ENCODE measurements at places on chromosomes 3 and 15.

GRCh38 chr15:56759450-56759845 is 26.1 kb upstream of the ZNF280D start:
- DNase-seq: no peak

DNA sequence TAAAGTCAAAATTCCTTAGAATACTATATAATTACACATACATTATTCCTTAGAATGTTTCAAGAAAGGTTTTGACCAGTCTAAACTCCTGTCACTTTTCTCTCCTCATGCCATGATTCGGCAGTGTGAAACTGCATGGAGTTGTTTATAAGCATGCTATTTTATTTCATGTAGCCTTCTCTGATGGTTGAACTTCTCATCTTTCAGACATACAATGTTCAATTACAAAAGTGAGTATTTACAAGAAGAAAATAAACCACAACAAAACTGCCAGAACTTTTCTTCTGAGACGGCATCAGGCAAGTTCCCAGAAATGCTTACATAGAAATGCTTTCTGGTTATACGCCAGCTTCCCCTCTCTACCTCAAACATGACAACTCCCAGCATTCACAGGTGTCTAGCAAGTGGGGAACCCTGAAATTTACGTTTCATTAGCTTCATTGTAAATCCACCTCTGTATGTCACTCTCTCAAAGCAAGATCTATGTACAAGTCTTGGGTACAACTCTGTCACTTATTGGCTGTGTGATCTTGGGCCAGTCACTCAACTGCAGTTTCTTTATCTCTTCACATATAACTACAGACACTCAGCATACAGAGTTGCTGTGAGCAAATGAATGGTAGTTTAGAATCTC is 42.7 kb downstream of the HDGFL3 start:
- no peak for DNase-seq

DNA sequence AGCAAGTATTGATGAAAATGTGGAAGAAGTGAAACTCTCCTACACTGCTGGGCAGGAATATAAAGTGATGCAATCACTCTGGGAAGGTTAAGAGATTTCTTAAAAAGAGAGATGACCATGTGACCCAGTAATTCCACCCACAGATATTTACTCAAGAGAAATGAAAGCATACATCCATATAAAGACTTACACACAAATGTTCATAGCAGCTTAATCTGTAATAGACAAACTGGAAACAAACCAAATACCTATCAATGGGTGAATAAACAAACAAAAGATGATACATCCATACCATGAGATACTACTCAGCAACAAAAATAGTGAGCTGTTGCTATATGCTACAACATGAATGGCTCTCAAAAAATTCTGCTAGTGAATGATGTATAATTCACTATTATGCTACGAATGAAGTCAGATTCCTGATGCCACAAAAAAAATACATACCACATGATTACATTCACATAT is 463.3 kb downstream of the MAGI1 start:
- no peak for DNase-seq

DNA sequence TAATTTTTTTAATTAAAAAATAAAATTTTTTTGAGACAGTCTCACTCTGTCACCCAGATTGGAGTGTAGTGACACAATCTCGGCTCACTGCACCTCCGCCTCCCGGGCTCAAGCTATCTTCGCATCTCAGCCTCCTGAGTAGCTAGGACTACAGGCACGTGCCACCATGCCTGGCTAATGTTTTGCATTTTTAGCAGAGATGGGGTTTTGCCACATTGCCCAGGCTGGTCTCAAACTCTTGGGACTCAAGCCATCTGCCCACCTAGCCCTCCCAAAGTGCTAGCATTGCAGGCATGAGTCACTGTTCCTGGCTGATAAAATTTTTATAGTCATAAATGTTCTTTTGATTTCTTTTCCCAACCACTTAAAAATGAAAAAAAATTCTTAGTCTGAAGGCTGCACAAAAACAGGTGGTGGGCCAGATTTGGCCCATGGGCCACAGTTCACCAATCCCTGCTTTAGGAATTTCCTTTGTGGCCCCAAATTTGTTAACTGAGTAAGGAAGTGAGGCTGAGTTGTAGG is 9.2 kb downstream of the UBA5 start:
- no peak for DNase-seq

DNA sequence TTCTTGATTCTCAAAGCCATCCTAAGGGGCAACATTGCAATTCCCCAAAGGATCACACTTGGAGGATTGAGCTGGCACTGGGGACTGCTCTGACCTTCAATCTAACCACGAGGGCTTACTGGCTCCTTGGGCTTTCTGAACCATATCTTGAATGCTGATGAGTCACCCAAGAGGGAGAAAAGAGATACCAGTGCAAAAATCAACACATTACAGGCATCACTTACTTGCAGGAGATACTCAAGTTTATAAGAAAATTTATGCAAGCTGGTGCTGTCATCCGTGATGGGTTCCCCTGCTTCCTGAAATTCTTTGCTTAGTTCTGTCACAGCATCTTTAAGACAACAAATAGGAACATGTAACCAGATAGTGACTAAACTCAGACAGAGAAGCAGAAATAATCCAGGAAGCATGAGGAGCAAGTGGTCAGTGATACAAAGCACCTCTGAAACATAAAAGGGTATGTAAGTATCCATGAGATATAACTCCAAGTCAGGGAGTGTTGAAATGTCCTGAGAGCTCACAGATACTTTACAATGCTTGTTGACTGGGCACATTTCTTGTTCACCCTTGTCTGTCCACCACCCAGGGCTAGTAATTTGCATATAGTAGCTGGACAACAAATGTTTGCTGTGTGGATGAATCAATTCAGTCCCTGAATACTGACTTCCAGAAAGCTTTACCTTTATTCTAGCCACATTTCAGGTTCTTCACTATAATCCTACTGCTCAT is 14.1 kb downstream of the FYCO1 start:
- no peak for DNase-seq

DNA sequence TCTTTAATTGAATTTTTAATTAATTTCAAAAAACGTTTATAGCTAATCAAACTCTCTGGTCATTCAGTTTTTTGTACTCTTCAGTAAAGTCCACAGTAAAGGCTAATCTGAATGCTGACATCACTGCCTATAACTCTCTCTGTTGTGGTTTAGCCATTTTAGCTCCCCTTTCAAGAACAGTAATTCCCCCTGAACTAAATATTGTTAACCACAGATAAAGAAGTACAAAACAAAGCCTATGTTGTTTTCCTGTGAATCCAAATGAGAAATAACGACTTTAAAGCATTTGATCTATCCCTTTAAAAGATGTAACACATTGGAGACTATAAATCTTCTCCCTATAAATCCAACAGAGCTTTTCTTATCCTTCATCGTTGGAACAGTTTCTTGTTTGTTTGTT is 94.2 kb downstream of the ZBTB20 start:
- no peak for DNase-seq

GRCh38 chr3:53813876-53814275 is 32.3 kb downstream of the CHDH start:
- DNase-seq: no peak

GRCh38 chr3:119841808-119842471 is 60.0 kb downstream of the NR1I2 start:
- DNase-seq: no peak

DNA sequence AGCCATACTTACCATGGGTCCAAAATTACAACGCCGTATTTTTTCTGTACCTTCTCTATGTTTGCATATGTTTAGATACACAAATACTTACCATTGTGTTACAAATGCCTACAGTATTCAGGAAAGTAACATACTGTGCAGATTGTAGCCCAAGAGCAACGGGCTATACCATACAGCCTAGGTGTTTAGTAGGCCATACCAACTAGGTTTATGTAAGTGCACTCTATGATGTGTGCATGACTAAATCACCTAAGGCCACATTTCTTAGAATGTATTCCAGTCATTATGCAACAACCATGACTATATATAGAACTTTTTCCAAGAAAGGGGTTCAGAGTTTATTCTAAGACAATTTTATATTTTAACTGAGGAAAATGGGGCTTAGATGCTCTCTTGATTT is 411.7 kb downstream of the MAGI1 start:
- no peak for DNase-seq

DNA sequence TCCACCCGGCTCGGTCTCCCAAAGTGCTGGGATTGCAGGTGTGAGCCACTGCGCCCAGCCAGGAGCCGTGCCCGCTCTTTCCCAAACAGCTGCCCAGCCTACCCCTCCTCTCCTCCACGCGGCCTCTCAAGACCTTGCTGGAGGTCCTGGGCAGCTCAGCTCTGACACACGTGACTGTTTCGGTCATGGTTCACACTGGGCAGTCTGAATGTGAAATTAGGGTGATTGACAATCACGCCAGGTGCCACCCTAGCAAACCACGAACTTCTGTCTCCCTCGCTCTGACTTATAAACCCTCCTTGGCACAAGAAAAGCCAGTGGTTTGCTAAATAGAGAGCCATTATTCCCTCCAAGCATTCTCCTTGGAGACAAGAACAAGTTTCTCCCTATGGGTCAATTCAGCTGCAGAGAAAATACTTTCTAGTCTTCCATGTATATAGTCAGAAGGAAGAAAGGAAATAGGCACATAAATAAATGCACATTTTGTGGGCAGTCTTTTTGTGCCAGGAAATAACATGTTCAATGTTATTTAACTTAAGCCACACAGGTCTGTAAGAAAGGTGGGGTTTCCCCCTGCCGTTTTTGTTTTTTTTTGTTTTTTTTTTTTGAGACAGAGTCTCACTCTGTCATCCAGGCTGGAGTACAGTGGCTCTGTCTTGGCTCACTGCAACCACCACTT is 121.9 kb upstream of the MEF2A start:
- DNase-seq: no peak

DNA sequence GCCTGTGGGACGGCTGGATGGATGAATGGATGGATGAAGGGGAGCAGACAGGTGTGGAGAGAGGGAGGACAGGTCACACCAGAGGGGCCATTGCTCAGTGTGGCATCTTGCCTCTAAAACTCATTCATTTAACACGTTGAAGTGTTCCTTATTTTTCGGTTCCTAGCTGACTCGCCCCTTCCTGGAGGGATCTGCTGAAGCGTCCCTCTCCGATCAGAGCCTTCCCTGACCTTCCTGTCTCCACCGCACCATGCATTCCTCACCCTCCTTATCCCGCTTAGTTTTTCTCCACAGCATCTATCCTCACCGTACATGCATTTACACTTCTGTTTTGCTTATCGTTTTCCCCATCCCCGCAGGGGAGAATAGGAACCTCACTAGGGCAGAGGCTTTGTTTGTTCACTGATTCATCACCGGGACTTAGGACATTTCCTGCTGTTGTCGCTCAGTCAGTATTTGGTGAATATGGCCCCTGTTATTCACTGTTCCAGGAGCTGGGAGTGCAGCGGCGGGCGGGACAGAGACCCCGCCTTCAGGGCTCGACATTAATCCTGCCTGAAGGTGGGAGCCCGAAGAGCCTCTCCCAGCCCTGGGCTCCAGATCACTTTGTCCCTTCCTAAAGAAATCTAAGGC is 32.0 kb downstream of the FOXL2 start:
- DNase-seq: no peak

DNA sequence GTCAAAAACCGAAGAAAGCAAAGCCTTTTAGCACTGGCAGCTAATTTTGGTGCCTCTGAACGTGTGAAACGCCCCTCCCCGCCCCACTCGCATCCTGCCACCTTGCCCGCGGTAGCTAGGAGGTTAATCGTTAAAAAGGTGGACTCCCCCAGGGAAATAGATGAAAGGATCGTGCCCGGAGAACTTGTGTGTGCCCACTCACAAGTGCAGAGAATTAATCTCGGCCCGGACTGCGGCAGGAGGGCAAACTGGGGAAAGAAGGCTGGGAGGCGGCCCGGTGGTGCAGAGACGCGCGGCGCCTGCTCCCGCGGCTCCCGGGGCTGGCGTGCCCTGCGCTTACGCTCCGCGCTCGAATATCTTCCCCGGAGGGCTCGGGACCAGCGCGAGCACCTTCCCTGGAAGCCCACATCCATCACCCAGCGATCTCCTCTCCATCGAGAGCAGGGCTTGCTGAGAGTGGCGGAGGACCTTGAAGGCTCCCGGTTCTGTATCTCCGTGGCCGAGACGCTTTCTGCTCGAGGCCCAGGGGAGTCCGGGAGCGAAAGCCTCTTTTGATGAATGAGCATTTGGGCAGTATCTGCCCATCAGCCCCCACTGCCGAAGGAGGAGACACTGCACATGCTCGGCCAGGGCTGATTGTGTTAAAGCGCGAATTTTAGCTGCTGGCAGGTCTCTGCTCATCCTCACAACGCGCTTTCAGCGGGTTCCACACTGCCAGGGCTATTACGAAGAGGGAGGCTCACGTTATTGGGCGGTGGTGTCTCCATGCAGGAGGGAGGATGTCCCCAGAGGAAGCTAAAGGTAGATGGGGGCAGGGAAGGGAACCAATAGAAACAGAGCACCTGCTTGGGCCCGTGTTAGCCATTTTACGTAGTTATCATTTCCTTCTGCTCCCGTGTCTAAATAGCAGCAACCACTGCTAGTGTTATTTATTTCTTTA is 1.3 kb upstream of the SPTSSB start:
- DNase-seq: peak; percentile 43

- DNase-seq: no peak
These were observed 1.1 kb downstream of the CNTN4 start for GRCh38 chr3:2099779-2100191.

DNA sequence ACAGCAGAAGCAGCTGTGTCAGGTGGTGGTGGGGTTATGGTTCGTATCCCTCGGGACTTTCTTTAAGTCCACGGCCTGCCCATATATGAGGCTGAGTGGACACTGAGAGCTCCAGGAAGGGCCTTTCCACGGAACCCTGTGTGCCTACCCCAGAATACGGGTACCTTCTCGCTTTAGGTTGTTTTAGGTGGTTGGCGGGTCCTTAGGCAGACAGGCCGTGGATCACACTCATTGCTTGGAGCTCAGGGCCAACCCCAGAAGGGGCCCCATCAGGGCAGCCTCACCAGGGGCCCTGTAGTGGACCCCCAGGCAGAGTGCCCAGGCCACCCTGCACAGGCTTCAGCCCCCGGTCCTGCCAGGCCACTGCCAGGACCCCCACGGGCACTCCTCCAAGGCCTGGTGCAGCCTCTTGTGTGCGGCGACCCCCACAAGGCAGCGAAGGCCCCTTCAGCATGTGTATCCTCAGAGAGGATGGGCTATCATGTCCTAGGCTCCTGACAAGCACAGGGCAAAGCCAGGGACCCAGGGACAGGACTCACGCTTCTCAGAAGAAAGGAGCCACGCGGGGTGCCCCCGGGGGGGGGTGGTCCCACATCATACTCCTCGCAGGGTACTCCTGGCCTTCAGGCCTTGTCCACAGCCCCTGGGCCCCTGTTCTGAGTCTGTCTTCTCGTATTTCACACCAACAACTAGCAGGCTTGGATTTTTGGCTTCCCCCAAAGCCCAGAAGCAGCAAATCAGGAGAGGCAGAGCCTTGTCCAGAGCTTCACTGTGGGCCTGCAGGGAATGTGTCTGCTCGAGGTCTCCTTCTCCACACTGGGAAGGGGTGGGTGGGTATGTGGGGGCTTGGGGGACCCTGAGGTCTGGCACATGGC is 93.4 kb downstream of the LRRK1 start:
- no peak for DNase-seq

GRCh38 chr3:115086344-115086743 is 60.7 kb downstream of the ZBTB20 start:
- DNase-seq: no peak
